ENCODE measurements at places on chromosomes 6 and 20.

DNA sequence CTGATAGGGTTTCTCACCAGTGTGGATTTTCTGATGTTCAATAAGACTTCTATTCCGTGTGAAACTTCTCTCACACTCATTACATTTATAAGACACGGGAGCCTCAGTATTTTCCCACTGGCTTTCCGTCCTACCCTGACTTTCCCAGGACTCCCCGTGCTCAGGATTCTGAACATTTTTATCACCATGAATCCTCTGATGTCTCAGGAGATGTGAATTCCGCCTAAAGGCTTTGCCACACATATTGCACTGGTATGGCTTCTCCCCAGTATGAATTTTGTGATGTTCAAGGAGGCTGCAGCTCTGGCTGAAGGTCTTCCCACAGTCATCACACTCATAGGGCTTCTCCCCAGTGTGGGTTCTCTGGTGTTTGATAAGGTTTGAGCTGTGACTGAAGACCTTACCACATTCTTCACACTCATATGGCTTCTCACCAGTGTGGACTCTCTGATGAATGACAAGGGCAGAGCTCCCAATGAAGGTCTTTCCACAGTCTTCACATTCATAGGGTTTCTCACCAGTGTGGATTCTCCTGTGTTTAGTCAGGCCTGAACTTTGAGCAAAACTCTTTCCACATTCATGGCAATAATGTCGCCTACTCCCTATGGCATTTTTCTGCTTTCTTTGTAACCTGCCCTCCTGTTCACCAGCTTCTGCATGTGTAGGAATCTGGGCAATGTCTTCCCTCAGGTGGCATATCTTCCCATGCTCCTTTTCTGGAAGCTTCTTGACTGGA is 6.7 kb downstream of the ZKSCAN4 start:
- DNase-seq = no peak

DNA sequence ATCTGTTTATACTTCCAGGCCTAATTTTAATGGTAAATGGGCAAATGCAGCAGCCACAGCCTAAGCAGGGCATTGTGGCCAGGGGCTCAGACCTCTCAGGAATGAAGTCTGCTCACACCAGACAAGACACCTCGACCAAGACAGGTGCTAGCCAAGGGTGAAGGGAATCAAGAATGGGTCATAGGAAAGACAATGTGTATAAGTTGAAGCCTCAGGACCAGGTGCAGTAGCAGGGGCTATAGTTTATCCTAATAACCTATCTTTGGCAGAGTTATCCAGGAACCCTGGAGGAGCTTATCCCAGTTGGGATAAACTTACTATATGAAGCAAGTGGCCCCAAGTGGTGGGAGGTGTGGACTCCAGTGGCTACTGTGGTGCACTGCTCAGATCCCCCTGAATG is 165.0 kb upstream of the TAB2 start:
- no peak for DNase-seq

DNA sequence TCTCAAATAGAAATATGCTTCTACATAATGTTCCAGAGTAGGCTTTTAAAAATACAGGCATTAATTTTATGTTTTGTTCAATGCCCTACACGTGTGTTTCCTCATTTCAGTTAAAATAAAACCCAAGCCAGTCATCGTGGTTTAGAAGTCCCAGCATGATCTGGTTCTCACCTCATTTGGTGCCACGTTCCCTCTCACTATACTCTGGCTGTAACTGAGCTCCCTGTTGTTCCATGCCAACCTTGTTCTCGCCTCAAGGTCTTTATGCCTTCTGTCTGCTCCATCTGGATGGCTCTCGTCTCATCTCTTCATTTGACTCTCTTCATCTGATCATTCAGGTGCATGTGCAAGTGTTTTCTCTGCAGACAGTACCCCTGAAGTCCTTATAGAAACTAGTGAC is 32.6 kb downstream of the HDGFL1 start:
- DNase-seq = no peak

- DNase-seq = no peak
Measured at GRCh38 chr20:62952373-62952967, at the start of gene SLC17A9. SLC17A9 (plus strand) TSS chr20:62952709; CDS start chr20:62952831, 122 bp downstream.

DNA sequence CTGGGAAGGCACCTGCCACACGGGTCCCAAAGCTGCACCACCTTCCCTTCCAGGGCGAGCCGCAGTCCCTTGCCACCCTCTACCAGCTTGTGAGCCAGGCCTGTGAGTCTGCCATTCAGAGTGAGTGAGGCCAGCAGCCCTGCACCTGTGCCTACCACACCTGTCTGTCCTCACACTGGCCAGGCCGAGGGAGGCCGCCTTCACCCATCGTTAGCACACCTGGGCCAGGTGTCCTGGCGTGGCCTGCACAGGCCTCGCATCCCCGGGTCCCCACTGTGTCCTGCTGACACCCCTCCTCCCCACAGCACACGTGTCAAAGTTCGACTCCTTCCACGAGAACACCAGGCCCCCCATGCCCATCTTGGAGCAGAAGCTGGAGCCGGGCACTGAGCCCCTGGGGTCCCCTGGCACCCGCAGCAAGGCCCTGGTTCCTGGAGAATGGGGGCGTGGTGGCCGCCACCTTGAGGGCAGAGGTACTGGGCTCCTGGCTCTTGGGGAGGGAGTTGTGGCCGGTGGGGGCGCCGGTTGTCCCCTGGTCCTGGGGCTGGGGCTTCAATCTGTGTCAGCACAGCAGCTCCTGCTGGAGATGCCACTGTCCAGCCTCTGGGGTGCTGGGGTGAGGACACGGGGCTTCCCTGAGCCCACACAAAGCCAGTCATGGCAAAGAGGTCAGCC is 33.0 kb downstream of the CHRNA4 start:
- no peak for DNase-seq

DNA sequence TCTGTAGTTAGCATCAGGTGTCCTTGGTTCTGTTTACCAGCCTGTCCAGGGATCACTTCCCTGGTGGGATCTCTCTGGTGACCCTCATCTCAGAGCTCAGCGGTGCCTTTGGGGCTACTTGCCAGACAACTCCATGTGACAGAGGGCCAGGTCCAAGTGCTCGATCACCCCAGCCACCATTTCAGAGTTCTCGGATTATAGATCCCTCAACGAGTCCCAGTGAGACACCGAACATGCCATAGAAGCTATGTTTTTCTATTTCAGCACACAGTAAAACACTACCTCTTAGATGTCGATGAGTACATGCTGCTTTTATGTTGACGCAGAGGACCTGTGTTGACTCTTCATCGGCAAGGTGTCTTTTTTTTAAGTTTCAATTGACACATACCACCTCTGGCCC is 170.1 kb upstream of the AKAP12 start:
- DNase-seq = no peak

DNA sequence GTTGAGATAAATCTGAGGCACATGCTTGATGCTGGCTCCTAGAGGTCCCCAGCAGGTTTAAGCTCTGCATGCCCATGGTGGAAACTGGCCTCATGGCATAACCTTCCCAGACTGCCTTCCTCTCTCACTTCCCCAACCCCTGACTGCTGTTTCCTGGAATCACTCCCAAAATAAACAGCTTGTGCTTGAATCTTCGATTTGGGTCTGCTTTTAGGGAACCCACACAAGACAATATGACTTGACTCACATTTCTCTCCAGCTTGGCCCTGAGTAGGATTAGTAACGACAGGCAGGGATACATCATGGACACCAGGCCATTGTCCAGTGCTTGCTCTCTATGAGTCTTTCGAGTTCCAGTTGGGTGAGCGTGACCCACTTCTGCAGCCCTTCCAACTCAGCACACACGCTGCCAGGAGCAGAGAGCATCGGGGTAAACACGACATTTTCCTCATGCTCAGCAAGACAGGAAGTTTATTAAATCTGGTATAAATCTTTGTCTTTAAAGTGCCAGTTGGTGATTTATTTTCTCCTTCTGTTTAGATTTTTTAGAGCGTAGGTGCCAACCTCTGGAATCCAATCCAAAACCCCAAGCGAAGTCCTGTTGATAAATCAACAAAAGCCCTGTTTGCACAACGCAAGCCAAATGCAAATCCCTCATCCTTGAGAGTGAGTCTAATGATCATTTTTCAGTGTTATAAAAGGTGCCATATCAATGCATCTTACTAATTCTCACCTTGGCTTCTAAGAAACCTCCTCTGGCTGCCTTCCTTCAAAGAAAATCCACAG is 135.0 kb downstream of the FOXA2 start:
- no peak for DNase-seq

DNA sequence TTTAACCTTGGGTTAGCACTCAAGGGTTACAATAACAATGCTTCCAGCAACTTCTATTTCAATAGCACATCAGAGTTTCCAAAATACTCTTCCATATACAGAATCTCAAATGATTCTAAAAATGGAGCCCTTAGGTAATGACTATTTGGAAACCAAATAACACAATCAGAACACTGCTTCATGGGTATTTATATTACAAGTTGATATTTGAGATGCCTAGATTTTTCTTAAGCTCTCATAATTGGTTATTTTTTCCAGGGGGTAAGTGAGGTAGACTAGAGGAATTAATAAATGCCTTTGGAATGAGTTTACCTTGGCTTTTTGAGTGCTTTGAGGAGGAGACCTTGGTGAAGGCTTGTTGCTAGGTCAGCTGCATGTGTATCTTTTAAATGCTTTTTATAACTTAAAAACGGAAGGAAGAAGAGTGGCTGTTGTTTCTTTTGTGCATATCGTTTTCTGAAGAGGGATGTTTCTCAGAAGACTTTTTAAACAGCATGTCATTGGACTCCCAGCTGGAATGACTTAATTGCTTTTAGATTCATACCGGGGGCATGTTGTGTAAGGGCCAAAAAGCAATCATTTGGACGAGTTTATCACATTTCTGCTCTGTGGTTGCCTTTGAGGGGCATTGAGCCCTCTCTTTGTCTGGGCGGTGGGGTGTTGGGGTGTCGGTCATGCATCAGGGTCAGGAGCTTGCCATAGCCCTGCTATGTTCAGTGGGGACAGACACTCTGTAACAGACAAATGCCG is 186.0 kb downstream of the DTNBP1 start:
- no peak for DNase-seq

DNA sequence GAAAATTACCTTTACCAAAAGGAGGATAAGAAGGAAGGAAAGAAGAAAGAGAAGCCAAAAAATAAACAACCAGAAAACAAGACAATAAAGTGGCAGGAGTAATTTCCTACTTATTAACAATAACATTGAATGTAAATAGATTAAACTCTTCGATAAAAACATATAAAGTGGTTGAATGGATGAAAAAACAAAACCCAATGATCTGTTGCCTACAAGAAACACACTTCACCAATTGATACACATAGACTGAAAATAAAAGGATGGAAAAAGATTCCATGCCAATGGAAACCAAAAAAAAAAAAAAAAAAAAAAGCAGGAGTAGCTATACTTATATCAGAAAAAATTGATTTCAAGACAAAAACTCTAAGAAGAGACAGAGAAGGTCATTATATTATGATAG is 518.9 kb downstream of the BCKDHB start:
- DNase-seq = no peak

GRCh38 chr6:28486988-28487742 is 28.4 kb downstream of the GPX6 start:
- DNase-seq = no peak

GRCh38 chr6:136967876-136968752 is 46.0 kb downstream of the SLC35D3 start:
- peak; percentile 69 for DNase-seq

- DNase-seq = no peak
Measured at GRCh38 chr6:31299511-31299910, 27.6 kb upstream of the HLA-C start.

- DNase-seq = no peak
Measured at GRCh38 chr20:47674686-47675085, 110.6 kb downstream of the SULF2 start.

GRCh38 chr6:25176466-25176865 is 102.7 kb upstream of the CARMIL1 start:
- DNase-seq = no peak

DNA sequence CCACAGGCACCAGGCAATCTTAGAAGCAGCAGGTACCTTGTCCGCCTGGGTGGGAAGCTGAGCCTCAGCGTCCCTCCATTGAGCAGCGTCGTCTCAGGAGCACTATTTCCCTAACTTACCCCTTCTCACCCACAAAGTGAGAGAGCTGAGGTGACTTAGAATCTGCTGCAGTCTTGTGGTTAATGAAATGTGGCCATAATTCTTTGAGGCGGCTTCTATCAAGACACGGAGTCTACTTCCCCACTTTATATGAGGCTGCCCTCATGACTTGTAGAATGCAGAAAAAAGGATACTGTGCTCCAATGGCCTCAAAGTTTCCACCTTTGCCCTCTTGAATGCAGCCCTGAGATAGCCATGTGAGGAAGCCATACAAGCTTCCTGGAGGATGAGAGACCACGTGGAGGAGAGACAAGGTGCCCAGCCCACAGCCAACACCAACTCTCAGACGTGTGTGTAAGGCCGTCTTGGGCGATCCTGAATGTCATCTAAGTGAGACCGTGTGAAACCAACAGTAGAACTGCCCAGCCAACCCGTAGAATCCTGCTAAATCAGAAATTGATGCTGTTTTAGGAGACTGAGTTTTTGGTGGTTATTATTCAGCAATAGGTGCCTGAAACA is 9.1 kb upstream of the TAGAP start:
- DNase-seq = no peak

GRCh38 chr20:10553326-10553984 is 118.3 kb downstream of the SLX4IP start:
- peak; percentile 39 for DNase-seq
